ENCODE measurements at places on chromosomes 7 and 10.

- no peak for DNase-seq
Measured at GRCh38 chr10:86813101-86813500, 56.7 kb downstream of the BMPR1A start.

GRCh38 chr10:90530521-90530920 lies 327.3 kb downstream of the HTR7 start:
- no peak for DNase-seq

DNA sequence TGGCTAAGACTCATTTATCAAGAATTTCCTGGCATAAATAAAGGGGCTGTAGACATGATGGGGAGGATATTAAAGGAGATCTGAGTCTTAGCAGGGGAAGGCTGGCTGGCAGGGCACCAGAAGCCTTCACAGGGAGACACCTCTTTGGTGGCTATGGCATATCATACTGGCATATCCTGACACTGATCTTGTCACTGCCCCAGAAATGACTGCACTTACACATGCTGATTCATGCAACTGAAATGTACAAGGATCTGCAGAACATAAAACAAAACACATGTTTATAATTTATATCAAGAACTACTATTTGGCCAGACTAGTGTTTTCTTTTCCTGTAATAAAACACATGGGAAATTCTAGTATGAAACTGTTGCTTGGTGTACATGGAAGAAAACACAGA lies 5.5 kb upstream of the LIPN start:
- no peak for DNase-seq

- no peak for DNase-seq
Measured at GRCh38 chr7:31368620-31369019, 28.1 kb upstream of the NEUROD6 start.

GRCh38 chr7:137948083-137948844 lies 53.6 kb downstream of the CREB3L2 start:
- no peak for DNase-seq

DNA sequence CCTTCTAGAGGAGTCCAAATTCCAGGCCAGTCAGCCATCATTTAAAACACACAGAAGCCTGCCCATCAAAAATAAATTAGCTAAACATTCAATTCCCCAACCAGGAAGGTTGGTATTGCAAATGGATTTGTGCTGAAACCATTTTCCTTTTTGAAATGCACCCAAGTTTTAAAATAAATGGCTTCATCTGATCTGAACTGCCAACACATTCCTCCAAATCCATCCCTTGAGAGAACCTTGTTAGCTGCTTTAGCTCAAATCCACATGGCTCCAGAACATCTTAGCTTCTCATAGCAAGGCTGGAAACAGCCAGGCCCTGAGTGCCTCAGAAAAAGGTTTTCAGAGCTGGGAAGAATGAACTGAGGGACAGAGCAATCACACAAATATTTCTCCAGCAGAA lies 306.3 kb downstream of the FZD1 start:
- DNase-seq = no peak

GRCh38 chr10:3814838-3815220 lies 29.8 kb upstream of the KLF6 start:
- no peak for DNase-seq

DNA sequence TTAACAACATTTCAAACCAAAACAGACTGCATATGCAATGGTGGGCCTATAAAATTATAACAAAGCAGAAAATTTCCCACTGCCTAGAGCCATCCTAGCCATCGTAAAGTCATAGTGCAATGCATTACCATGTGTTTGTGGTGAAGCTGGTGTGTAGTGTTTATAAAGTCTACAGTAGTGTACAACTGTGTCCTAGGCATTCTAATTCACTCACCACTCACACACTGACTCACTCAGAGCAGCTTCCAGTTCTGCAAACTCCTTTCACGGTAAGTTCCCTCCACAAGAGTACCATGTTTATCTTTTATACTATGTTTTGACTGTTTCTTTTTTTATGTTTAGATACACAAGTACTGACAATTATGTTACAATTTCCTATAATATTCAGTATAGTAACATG lies 1104.1 kb upstream of the PHF14 start:
- no peak for DNase-seq

- DNase-seq = no peak
Measured at GRCh38 chr7:99340659-99341058, 15.0 kb downstream of the ARPC1A start.

Data from stimulated activated CD4-positive, alpha-beta T cell treated with anti-CD3 and anti-CD28 coated beads, Interleukin-4, amount 100 ng/mL, for 1 hour (primary cell).